ENCODE measurements at places on chromosomes 13 and 19. TPM values are rescaled to one million over a fixed set of nuclear protein-coding genes. Genes with fewer than 3 reads are reported as not detected.
A peak's percentile ranks its signal among the peaks of the same experiment; 100 is the strongest.

- DNase-seq, result peak; percentile 88
These were observed 2.4 kb upstream of the SSBP4 start for GRCh38 chr19:18416778-18417249.

DNA sequence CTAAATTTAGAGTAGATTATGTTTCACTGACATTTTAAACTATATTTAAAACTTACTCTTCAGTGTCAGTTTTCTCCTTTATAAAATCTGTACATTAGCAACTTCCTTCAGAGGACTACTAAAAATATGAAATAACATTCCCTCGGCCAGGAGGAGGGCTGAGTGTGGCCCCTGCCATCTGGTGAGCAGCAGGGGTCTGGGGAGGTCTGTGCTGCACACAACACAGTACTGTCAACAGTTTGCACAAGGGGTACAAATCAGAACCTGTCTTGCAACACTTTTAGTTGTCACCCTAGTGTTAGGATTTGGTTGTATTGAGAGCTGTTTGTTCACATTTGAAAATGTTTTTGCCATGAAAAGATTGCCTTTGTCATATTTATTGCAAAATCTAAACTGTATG lies 48.9 kb downstream of the TPP2 start:
- no peak for DNase-seq

CASP14 gene
- polyA plus RNA-seq, result not detected

- no peak for DNase-seq
These were observed 27.6 kb upstream of the TPT1 start for GRCh38 chr13:45368571-45368970.

DNA sequence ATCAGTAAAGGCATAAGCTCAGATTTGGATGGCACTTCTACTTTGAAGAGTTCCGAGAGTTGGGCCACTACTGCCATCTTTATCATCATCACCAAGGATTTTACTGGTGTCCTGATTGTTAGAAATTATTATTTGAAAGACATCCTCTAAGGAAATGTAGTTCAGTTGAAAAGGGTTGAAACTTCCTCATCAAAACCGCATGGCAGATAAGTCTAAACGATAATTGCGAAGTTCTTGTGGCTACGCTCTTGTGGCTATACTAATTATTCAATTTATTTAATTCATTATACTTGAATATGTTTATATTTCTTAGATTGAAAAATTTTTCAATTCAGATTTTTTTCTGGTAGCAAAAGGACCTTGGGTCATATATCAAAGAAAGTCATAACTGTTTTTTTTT lies 22.4 kb downstream of the TNFRSF19 start:
- no peak for DNase-seq

PEAK3 gene
- 0.07 TPM for polyA plus RNA-seq
